ENCODE measurements at places on chromosomes 13 and 19.

GRCh38 chr19:6100284-6100915 lies 9.9 kb downstream of the RFX2 start:
- no peak for DNase-seq

DNA sequence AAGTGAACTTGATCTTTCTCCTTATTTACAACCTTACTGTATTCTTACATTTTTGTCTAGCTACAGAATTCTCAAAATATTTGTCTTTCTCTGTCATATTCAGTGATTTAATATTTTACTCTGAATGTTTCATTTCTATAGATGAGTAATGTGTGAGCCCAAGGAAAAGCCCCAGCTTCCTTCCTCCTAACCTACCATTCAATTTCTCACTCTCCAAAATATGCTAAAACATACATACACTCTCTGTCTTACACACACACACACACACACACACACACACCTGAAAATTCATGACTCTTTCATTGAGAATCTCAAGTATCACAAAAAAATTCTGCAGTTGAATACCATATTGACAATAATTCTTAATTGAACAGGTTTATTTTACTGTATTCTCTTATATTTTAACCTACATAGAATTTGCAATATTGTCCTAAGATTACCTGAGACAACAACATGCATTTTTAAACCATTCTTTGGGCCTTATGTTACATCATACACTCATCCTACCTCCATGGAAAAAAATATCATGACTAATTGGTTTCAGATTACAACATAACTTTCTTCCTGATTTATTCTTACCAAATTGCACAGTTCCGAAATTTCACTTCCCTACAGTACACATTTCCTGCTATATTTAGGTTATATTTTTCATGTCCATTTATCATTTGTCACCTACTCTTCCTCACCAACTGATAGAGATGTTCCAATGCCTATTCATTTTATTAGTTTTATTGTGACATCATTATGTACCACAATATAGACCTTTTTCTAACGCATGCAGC lies 1965.6 kb upstream of the PCDH20 start:
- no peak for DNase-seq

DNA sequence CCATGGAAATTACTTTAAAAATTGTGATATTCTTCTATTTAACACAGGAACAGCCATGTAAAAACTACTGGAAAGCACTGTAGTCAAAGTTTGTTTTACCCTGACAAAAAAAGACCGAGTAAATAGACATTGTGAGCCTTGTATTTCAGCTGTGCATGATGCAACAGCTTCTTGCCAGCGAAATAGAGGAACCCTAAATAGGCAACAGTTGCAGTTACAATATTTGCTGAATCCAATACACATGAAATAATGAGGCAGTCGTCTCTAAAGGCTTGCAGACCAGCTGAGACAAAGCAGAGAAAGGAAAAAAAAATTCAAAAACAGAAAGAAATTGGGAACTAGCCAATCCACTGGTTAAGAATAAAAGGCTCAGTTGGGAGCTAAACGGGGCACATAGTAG lies 1001.1 kb downstream of the OLFM4 start:
- DNase-seq: no peak

DNA sequence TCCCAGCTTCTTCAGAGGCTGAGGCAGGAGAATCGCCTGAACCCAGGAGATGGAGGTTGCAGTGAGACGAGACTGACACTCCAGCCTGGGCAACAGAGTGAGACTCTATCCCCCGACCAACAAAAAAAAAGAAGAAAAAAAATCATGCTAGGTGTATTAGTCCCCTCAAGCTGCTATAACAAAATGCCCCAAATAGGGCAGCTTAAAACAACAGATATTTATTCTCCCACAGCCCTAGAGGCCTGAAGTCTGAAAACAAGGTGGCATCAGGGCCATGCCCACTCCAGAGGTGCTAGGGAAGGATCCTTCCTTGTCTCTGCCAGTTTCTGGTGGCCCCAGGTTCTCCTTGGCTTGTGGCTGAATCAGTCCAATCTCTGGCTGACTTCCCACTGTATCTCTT lies 8.6 kb upstream of the EHD2 start:
- DNase-seq: no peak

DNA sequence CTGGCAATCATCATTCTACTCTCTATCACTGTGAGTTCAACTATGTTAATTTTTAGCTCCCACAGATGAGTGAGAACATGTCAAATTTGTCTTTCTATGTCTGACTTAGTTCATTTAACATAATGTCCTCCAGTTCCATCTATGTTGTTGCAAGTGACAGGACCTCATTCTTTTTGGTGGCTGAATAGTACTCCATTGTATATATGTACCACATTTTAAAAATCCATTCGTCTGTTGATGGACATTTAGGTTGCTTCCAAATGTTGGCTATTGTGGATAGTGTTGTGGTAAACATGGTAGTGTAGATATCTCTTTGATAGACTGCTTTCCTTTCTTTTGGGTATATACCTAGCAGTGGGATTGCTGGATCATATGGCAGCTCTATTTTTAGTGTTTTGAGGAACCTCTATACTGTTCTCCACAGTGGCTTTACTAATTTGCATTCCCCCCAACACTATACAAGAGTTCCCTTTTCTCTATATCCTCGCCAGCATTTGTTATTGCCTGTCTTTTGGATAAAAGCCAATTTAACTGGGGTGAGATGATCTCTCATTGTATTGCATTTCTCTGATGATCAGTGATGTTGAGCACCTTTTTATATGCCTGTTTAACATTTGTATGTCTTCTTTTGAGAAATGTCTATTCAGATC lies 124.1 kb downstream of the PCCA start:
- no peak for DNase-seq

GRCh38 chr13:93409816-93410215 lies 183.2 kb downstream of the GPC6 start:
- no peak for DNase-seq

DNA sequence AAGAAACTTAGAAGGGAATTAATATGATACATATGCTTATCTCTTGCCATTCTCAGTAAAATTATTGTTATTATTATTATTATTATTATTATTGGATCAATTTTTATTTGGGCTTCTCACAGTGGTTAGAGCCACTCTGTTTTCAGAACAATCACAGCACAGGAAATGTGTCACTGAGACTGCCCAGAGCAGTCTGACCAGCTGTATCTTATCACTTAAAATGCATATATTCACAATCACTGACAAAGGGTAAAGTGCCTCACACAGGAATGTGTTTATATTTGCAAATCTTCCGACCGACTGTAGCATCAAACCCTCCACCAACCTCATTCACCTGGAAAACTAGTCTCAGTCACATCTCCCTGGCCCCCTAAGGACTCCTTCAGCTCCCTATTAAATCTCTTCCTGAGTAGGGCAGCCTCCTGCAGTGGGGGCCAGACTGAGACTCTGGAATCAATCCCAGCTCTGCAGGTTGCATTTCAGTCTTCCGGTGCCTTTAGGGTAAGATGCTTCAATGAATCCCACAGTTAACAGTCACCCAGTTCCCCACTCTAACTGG lies 738.3 kb upstream of the SLITRK5 start:
- no peak for DNase-seq

DNA sequence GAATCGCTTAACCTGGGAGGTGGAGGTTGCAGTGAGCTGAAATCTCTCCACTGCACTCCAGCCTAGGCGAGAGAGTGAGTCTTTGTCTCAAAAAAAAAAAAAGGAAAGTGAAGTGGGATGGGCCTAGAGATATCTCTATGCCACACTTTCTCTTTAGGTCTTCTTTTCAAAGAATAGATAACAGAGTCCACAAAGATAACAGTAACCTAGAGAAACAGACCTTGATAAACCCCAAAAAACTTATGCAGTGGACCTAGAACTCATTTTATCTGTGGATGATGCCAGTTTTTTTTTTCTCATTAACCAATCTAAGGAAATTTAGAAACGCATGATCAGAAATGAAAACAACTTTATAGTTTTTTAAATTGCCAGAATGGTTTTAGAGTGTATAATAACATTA lies 227.4 kb downstream of the LHFPL6 start:
- no peak for DNase-seq

DNA sequence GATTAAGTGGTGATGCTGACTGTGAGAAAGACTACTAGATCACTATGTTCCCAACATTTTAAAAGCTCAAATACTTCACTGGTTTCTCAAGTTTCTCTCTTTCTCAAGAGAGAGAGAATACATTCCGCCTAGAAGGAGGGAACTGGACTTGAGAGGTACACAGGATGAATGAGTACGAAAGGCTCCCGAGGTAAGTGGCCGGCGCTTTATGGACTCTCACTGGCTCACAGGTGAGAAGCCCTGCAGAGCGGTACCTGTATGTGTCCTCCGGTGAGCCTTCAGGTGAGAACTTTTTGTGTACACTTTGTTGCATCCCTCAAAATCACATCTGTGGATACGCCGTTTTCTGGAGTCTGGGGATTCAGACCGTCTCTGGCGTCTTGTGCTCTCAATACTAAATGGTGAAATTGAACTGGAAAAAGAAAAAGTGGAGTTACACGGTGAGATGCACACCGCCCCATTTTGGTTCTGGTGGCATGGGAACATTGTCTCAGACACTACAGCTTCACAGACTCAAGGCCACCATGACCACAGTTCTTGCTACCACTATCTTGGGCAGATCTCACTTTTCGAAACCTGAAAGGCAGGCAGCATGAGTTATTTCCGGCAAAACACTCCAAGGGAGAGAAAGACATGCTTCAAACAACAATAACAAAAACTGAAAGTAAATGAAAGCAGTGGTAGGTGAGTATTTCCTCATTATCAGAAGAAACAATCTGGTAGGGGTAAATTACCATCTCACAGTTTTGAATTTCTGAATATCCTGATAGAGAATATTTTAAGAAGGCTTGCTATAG lies 418.9 kb downstream of the KLF12 start:
- DNase-seq: no peak

DNA sequence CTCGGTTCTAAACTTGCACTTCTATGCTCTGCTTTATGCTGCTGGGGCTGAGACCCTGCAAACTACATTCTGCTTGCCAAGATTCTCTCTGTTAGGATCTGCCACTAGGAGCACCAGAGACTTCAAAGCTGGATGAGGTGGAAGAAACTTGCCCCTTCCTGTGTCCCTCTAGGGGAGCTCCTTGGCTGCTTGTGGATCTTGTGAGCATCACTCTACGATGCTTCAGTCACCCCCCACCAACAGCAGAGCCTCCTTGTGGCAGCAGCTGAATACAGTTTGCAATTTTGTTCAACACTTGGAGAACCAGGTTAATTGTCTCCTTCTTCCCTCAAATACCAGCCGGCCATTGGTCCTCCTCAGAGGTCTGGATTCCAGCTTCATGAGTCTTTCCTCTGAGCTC lies 310.6 kb downstream of the FGF14 start:
- DNase-seq: no peak

DNA sequence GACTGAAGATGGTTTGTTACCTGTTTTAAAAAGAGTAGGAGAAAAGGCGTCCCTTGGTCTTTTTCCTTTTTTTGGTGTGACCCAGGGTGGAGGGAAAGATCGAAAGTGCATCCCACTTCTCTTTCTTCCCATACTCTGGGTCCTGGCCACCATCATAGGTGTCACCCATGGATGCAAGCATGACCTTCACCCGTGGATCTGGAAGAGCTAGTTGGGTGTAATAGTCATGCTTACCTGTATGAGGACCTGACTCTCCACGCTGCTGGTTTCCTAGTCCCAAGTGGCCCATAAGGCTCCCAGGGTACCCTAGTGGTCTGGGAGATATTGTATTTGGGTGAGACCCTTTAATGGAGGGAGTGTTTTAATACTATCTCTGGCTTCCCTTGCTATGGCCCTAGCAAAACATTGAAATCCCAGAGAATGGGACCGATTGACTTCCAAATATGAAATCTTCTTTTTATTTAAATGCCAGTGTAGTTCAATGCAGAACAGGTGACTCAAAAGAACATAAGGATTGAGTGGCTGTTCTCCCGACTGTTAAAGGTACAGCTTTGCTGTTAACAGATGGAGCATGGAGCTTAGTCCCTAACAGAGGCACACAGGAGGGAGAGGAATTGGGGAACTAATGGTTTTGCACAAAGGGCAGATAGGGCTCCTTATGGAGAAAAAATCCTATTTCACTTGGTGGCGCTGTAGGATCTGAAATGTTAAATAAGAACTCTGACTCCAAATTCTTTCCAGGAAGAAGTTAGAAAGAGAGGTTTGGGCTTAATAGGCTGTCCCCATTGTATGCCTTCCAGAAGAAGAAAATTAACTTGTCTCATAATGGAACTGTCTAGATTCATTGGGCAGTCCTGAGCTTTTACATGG lies 7.0 kb upstream of the ZNF550 start:
- no peak for DNase-seq

GRCh38 chr13:44249431-44249836 lies 124.2 kb upstream of the SERP2 start:
- DNase-seq: no peak

- no peak for DNase-seq
Observed at GRCh38 chr19:39825093-39825463, 8.9 kb downstream of the DYRK1B start.

DNA sequence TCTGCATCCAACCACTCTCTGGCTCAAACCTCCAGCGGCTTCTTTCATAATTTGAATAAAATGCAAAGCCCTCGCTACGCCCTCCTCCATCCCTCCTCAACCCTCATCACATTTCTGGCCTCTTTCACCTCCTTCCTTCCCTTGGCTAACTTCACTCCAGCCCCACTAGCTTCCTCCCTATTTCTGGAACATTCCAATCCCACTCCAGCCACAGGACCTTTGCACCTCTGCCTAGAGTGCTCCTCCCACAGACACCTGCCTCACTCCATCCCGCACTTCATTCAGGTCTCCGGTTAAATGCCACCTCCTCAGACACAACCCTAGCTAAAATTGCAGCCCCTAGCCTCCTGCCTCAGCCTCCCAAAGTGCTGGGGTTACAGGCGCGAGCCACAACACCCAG lies 7.9 kb upstream of the DPF1 start:
- DNase-seq: no peak

GRCh38 chr13:88068975-88069374 lies 397.8 kb downstream of the SLITRK5 start:
- DNase-seq: no peak

DNA sequence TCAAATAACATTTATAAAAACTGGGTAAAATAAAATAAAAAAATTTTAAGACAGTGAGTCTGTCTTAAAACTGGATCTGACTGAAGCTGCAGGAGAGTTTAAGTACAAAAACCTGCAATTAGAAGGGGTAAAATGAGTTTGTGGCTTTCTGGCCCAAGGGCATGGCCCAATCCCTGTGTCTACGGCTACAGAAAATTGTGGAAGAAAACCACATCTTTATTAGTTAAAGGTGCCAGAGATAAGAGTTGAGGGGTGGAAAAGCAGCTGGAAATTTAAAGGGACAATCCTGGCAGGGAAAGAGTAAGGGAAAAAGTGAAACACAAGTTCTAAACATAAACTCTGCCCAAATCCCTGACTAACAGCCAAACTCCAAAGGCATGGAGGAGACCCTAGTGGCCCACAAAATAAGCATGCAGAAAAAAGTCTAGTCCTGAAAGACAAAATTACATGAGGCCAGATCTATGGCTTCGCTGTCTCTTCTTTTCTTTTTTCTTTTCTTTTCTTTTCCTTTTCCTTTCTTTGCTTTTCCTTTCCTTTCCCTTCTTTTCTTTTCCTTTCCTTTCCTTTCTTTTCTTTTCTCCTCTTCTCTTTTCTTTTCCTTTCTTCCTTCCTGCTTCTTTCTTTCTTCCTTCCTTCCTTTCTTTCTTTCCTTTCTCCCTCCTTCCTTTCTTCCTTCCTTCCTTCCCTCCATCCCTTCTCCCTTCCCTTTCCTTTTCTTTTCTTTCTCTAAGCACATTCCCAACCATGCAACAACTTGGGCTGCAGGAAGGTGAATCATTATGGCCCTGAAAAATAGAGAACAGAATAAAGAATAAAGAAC lies 23.5 kb upstream of the DLEU7 start:
- DNase-seq: no peak
